ENCODE measurements at places on chromosomes 2 and 18.

GRCh38 chr2:48165070-48165753, 258.9 kb upstream of the FBXO11 start:
- DNase-seq: no peak

DNA sequence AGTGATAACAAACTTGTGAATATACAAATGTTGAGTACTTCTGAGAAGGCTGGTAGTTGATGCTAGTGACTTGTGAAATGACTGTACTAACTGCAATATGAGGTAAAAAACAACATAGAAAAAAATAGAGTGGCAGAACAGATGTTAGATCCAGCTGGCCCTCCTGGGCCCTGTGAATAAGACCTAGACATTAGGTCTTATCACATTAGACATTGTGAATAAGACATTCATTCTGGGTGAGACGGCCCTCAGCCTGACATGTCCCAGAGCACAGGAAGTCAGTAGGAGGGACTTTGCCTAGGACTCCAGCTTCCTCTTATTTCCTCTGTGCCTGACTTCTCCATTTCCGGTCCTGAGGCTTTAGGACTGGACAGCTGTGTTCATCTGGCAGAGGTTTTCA, 22.9 kb downstream of the DOK1 start:
- no peak for DNase-seq

- no peak for DNase-seq
These were observed 79.0 kb upstream of the NOSTRIN start for GRCh38 chr2:168723275-168723899.

DNA sequence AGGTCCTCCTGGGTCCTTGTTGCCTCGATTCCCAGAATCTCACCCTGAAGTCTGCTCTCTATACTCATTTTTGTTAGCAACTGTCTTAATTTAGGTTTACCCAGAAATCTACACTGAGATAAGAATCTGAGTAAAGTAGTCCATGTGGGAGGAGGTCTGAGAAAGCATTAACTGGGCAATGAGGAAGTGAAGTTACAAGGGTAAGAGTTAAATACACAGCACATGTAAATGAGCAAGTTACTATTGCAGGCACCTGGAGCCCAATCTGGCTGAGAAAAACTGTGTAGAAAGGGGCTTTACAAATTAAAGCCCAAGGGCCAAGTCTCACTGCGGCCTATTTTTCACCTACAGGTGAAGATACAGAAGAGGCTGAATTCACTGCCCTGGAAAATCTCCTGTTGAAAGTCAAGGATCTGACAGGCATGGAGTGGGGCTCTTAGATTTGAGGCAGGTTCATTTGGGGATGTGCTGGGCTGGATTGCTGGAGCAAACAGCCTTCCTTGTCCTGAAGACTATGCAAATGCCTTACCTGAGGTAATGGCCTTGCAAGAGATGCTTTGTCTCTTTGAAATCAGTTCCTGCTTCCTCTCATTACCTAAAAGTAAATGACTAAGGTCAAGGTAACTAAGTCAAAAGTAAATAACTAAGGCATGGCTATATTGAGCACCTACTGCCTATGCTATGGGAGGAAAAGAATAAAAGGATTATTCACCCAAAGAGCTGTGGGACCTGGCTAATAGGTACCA, 84.4 kb upstream of the DYNAP start:
- no peak for DNase-seq

Measured in keratinocyte (primary cell).